Stimulated activated CD4-positive, alpha-beta T cell treated with anti-CD3 and anti-CD28 coated beads, Interleukin-1b, Interleukin-23, amount 100 ng/mL, for 48 hours (primary cell): ENCODE measurements at places on chromosomes 6 and 20.

DNA sequence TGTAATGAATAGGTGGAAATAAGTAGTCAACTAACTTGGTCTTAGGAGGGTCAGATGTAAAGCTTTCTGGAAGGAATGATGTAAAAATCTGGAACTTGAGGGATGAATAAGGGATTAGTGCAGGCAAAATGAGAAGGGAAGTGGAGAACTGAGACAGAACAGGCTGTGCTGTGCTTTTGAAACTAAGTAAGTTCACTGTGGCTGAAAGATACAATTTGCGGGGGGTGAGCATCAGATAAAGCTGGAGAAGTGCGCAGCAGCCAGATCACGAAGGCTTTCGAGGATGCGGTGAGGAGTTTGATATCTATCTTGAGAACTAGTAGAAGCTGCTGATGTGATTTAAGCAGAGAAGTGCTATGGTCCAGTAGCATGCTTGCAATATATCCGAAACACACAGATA, 247.8 kb downstream of the RNF144B start:
- DNase-seq: no peak

DNA sequence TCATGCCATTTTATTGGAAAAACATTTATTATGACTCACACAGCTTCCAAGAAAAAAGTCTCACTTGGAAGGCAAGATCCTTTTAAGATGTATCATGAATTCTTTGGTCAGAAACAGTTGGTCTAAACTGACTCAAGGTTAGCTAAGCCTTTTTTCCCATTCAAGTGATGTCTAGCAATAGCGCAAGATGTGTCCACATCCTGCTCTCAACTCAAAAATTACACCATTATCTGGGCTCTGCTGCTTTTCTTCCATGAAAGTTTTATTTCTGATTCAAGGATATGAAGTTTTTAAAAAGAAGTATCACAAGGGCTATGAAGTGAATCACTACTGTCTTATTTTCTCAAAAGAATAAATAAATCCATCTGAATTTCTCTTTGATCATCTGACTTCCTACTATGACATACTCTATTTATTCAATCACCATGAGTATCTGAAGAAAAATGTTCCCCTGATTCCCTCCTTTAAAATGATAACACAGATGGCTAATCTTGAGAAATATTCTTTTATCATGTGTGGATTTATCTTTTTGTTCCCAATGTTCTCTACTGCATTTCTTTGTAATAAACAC, 139.2 kb downstream of the AHI1 start:
- DNase-seq: no peak

GRCh38 chr6:4521070-4521469, 255.1 kb upstream of the CDYL start:
- no peak for DNase-seq

GRCh38 chr6:36752187-36752885, 54.7 kb downstream of the RAB44 start:
- DNase-seq: no peak

DNA sequence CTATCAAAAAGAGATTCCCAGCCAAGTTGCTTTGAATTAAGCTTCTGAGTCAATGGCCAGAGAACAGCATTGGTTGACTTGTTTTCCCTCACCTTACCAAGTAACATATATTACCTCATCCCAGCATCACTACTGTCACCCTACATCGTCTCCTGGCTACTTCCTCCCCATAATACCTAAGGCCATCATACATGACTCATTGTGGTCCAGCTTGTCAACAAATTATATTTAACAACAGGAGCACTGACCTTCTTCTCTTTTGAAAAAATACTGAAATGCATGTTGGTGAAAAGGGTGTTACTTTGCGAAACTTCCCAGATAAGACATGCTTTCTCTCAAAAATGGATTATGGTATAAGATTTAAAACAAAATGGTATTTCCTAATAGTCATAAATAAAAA, 106.9 kb downstream of the TBX18 start:
- DNase-seq: no peak

DNA sequence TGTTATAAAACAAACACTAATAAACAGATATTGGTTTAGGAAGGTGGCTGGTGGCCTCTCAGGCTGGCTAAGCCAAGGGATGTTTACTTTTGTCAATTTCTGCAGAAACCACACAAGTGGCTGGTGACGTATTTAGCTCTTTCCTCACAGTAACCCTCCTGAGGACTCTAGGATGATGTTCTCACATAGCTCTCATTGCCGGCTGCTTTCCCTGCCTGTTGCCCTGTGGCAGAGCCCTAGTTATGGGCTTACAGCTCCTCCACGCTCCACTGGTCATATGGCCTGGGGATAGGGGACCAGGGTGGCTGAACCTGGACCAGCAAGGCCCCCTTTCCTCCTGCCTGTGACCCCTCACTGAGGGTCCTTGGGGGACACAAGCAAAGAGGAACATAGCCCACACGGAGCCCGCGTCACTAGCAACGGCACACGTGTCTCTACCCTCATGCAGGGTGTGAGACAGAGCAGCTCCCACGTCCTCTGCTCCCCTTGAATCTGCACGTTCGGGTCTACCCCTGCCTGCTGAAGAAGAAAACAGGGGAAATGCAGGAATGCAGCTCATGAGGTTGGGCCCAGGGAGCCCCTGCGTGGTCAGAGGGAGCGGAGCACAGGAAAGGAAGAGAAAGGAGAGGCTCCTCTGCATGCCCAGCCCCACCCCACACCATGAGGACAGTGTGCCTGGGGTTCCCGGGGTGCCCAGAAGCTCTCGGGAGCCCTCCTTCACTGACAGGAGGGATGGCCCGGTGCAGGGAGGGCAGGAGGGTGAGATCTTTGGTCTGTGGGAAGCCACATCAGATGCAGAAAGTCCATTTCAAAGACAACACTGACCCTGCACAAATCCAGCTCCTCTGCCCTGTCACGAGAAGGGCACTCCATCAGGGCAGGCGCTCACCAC, 13.9 kb downstream of the RAMACL start:
- no peak for DNase-seq

DNA sequence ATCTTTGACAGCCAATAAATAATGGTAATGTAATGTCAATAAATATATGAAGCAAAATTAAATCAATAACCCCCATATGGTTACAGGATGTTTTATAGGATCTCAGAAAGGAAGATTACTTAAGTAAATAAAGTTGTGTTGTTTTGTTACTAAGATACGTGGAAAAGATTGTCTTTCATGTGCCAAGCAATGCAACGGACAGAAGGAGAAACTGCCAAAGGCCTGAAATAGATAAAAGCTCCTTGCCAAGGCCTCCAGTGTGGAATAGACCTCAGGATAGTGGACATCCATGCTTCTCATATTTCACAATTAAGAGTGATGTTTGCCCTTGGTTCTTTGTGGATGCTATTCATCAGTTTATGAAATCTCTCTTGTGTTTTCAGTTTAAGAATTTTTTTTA, 16.4 kb upstream of the FNDC1 start:
- no peak for DNase-seq

GRCh38 chr6:136225496-136225895, 24.6 kb downstream of the MTFR2 start:
- peak; percentile 40 for DNase-seq

- peak; percentile 56 for DNase-seq
Measured at GRCh38 chr6:135159531-135159930, 21.6 kb upstream of the MYB start.

DNA sequence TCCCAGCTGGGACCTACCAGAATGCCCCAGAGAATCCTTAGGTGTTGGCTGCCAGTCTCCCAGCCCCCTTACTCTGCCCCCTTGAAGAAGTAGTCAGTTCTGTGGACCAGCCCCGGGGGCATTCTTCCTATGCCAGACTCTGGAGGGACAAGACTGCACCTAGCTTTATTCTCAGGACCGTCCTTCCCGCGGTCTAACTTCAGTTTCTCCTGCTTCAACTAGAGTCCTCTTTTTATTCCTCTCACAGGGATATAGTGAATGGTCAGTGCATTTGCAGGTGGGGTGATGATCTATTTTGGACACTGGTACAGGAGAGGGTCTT, 35.9 kb upstream of the MDFI start:
- DNase-seq: no peak
